ENCODE measurements at places on chromosomes 6 and 20. TPM values are rescaled to one million over a fixed set of nuclear protein-coding genes. Genes with fewer than 3 reads are reported as not detected.

- peaks cover 20% of the 10 kb centered on the region for H3K27me3 ChIP-seq
- no peak overlapping the region for H3K4me3 ChIP-seq
Measured at GRCh38 chr6:137570393-137570792, 76.2 kb upstream of the OLIG3 start.

- no peaks in the 10 kb centered on the region for H3K36me3 ChIP-seq
- DNase-seq: no peak
- H3K4me1 ChIP-seq: no peaks in the 10 kb centered on the region
Measured at GRCh38 chr6:115905471-115905870, 155.2 kb downstream of the FRK start.

DNA sequence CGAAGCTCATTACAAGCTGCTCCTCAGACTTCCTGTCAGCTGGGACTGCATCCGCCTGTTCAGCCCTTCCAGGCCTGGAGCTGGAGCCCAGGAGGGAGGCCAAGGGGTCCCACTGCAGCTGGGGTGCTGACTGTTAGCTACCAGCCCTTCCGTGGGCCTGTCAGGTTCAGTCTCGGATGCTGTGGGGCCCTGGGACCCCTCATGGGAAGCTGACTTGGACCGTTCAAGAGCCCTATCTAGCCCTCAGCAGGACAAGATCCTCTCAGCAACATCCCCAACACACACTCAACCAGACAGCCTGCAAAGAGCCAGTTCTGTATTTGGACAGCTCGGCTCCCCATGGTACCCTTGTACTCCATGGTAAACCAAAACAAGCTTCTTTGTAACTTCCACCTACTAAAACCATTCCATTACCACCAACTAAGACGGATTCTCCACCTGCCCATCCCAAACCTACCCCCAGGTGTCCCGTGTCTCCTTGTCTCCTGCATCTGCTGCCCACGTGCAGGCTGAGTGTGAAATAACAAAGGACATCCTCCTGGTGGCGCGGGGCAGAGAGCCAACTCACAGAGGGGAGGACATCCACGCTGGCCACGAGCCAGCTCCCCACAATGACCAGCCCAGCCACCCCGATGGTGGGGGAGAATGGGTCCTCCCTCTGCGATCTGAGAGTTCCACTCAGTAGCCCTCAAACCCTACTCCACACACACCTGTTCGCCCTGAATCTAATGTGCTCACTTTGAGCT, 111.2 kb downstream of the TAF4 start:
- peaks cover 8% of the 10 kb centered on the region for H3K27me3 ChIP-seq
- H3K4me1 ChIP-seq: no peaks in the 10 kb centered on the region
- no peak overlapping the region for H3K27ac ChIP-seq
- DNase-seq: no peak

DNA sequence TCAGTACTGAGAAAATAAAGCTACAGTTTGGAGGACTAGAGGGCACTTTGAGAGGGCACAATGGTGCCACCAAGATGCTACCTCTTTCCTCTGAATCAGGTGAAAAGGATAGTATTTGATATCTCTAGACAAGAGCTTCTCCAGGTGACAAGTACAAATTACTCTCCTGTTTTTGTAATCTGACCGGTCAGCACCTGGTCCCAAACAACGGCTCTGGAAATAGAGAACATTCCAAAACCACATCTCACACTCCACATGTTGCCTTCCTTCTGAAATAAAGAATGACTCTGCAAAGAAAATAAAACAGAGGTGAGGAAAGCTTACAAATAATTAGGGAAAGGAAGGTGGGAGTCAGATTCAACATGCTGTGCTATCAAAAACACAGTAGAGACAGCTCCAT, 51.3 kb upstream of the CITED2 start:
- H3K4me3 ChIP-seq: no peak overlapping the region
- DNase-seq: no peak
- no peaks in the 10 kb centered on the region for H3K36me3 ChIP-seq
- H3K27ac ChIP-seq: no peak overlapping the region
- H3K4me1 ChIP-seq: no peaks in the 10 kb centered on the region

DNA sequence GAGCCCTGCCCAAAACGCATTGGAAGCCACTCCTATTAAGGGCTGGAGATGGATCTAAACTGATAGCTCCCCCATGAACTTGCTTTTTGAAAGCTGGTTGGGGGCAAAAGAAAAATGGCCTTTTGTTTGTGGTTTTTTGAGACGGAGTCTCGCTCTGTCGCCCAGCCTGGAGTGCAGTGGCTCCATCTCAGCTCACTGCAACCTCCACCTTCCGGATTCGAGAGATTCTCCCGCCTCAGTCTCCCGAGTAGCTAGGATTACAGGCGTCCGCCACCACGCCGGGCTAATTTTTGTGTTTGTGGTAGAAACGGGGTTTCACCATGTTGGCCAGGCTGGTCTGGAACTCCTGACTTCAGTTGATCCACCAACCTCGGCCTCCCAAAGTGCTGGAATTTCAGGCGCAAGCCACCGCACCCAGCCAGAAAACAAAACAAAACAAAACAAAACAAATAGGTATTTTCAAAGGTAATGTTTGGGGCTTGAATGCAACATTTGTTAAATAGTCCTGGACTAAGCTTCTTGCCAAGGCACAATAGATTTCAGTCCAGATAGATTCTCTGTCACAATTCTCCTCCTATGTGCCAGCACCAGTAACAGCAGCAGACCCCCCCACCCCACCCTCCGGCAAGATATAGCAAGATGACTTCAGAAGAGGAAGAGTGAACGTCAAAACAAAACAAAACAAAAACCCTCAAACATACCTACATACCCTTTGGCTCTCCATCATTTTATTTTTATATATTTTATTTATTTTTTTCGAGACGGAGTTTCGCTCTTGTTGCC, 26.5 kb upstream of the ABT1 start:
- no peaks in the 10 kb centered on the region for H3K27me3 ChIP-seq
- H3K36me3 ChIP-seq: no peaks in the 10 kb centered on the region
- DNase-seq: no peak

- no peaks in the 10 kb centered on the region for H3K36me3 ChIP-seq
- H3K27ac ChIP-seq: no peak overlapping the region
- H3K27me3 ChIP-seq: no peaks in the 10 kb centered on the region
- H3K4me1 ChIP-seq: no peaks in the 10 kb centered on the region
- H3K4me3 ChIP-seq: no peak overlapping the region
- no peak for DNase-seq
Measured at GRCh38 chr6:132334521-132334885, 66.8 kb downstream of the MOXD1 start.

DNA sequence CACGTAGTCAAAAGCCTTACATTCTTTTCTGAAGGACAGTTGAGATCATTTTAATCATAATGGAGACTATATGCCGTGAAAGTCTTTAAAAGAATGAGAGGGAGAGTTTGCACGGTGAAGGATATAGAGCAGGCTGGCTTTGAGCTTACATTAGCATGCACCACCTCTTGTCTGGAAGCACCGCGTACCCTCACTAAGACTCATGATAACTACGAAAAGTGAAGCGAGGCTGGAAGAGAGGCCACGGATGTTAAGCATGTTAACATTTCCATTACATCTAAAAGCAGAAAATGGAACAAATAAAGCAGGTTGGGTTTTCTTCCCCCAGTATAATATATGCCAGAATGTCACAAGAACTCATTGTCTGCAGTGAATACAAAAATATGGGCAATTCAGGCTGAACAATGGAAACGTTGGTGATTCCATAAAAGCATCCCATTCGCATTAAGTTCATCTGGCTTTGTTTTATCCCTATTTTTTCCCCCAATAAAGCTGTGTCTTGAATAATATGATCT, 40.6 kb upstream of the NKX2-2 start:
- DNase-seq: no peak
- H3K27ac ChIP-seq: no peak overlapping the region
- H3K36me3 ChIP-seq: no peaks in the 10 kb centered on the region
- peaks cover 56% of the 10 kb centered on the region for H3K27me3 ChIP-seq
- no peaks in the 10 kb centered on the region for H3K4me1 ChIP-seq

DNA sequence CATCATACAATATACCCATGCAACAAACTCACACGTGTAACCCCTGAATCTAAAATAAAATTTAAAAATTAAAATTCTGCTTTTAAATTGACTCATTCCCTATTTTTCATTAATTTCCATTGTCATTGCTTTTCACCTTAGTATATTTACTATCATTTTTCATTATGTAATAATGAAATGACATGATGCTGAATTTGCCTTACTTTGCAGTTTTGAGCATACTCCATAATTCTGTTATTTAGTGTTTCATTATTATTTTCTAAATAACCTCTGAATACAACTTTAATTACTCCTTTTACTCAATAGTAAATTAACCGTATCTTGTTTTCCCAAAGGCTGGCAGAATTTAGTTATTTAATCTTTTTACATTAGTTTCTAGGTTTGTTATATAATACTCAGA, 719.6 kb downstream of the DOK5 start:
- H3K27ac ChIP-seq: no peak overlapping the region
- no peak for DNase-seq
- H3K4me3 ChIP-seq: no peak overlapping the region
- H3K36me3 ChIP-seq: no peaks in the 10 kb centered on the region
- H3K4me1 ChIP-seq: no peaks in the 10 kb centered on the region

DNA sequence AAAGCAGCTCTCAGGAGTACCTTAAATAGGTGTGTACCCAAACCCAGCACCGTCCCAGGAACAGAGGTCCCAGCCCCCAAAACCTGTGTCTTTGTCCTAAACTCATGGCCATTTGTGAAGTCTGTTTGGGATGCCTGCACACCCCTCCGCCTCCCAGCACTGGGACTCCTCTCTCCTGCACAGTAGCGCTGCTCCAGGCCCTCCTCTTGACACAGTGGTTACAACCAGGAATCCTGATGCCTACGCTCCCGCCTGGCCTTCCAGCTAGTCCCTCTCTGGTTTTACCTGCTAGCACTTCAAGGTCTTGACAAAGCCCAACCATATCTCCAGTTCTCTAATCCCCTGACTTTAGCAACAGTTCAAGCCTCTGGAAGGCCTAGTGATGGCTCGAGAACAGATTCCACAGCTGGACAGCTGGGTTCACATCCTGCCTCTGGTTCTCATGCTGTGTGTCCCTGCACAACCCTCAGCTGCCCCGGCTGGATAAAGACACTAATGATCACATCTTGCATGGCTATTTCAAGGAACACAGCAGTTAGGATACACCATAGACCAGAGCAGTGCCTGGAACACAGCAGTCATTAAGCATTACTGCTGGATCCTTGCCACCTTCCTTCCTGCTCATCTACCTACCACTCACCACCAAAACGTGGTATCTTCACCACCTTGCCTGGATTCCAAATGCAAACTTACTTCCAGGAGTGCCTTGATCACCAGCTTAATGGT, 5.6 kb downstream of the PSMA7 start:
- no peaks in the 10 kb centered on the region for H3K27me3 ChIP-seq
- H3K4me1 ChIP-seq: peaks cover 36% of the 10 kb centered on the region
- H3K27ac ChIP-seq: no peak overlapping the region
- DNase-seq: no peak
- H3K4me3 ChIP-seq: no peak overlapping the region
- H3K36me3 ChIP-seq: peaks cover 50% of the 10 kb centered on the region

- H3K4me1 ChIP-seq: peaks cover 8% of the 10 kb centered on the region
- no peak overlapping the region for H3K27ac ChIP-seq
- peak overlapping the region; percentile 1 for H3K4me3 ChIP-seq
- no peak for DNase-seq
- H3K36me3 ChIP-seq: no peaks in the 10 kb centered on the region
- H3K27me3 ChIP-seq: no peaks in the 10 kb centered on the region
Measured at GRCh38 chr6:154276810-154277628, 79.6 kb downstream of the IPCEF1 start.

- no peak overlapping the region for H3K4me3 ChIP-seq
- no peaks in the 10 kb centered on the region for H3K4me1 ChIP-seq
- H3K27ac ChIP-seq: no peak overlapping the region
- no peaks in the 10 kb centered on the region for H3K27me3 ChIP-seq
Measured at GRCh38 chr20:5621305-5621704, 128.9 kb upstream of the SHLD1 start.

DNA sequence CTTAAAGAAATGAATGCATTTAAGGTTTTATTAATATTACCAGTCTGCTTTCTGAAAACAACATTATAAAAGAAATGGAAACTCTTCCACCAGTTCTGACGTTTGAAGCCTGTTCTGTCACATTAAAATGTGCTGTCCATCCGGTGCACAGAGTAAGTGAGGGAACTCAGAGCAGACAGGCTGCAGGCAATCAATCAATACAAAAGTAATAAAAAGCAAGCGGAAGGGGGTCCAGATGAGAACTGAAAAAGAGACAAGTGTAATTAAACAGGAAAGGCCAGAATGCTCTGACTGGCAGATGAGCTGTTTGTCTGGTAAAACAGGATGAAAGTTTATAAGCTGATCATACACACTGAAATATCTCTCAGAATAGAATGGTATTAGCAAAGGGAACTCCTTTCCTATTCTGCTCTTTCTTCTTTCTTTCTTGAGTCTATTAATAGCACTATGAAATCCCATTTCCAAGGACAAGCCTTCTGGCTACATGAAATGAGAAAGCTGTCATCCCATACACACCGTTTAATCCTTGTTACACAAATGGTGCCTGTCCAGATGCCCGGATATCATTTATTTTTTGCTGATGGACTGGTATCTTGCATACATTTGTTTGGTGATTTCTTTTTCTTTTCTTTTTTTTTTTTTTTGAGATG, 94.3 kb downstream of the RAMACL start:
- no peak overlapping the region for H3K27ac ChIP-seq
- H3K27me3 ChIP-seq: no peaks in the 10 kb centered on the region
- DNase-seq: no peak

- peak; percentile 75 for DNase-seq
- H3K27ac ChIP-seq: peak within 1 kb of the TSS; percentile 64
- H3K4me1 ChIP-seq: peaks cover 11% of the 10 kb centered on the region
- peak within 1 kb of the TSS; percentile 52 for H3K4me3 ChIP-seq
- peaks cover 34% of the 10 kb centered on the region for H3K36me3 ChIP-seq
Measured at GRCh38 chr6:35297601-35298481, at the start of gene DEF6. TSS of gene DEF6 (plus strand) at chr6:35297818. CDS start at chr6:35297857, 39 bp downstream.

GRCh38 chr6:119543332-119543731, 193.8 kb upstream of the MAN1A1 start:
- no peak overlapping the region for H3K27ac ChIP-seq
- no peaks in the 10 kb centered on the region for H3K4me1 ChIP-seq
- no peak for DNase-seq
- no peaks in the 10 kb centered on the region for H3K36me3 ChIP-seq

DNA sequence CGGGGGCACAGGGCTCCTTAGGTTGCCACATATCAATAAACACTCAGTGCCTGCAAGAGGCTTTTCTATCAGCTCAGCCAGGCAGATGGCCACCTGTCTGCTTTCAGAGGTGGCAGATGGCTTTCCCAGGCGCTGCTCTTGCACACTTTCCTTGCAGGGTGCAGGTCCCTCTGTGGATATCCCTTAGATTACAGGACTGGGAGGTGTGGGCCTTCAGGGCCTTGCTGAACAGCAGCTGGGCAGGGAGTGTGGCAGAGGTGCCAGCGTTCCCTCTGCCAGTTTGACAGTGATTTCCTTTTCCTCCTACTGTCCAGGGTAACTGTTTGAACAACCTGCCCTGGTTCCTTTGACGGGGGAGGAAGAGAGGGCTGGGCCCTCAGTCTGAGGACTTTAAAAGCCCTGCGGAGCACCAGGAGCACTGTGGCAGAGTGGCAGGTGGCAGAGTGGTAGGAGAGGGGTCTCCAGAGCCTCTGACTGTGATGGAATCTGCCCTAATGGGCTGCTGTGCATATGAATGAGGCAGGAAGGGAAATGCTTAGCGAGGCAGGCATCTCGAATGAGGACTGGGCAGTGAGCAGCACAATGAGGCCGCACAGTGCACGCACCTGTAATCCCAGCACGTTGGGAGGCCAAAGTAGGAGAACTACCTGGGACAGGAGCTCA, 34.2 kb downstream of the ABHD12 start:
- H3K4me3 ChIP-seq: no peak overlapping the region
- H3K27me3 ChIP-seq: no peaks in the 10 kb centered on the region
- H3K27ac ChIP-seq: no peak overlapping the region
- no peaks in the 10 kb centered on the region for H3K36me3 ChIP-seq

The DOK5 gene
- 9.1 TPM for total RNA-seq

The SIGLEC1 gene
- total RNA-seq: 2.1 TPM

The TMC2 gene
- 0.20 TPM for total RNA-seq

The THEMIS gene
- 0.42 TPM for total RNA-seq

The HLA-DQA2 gene
- 0.25 TPM for total RNA-seq

The SCRT2 gene
- total RNA-seq: not detected

The SRSF6 gene
- total RNA-seq: 62.4 TPM

Measured in heart right ventricle (tissue), 16 donors.